ENCODE measurements at places on chromosomes 7 and 10.

DNA sequence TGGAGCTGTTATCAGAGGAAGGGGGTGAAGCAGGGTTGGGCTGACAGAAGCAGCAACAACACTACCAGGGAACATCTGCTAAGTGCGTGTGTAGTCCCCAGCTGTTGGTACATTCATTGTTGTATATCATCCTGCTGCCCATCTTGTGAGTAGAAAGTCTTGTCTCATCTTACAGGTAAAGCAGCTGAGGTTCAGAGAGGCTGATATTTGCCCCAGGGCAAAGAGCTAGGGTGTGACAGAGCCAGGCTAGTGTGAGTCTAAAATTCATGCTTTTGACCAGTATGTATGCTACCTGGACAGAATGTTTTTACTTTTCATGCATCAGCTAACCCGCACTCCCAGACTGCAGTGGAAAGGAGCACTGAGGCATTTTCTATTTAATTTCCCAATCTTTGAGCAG is 221.6 kb downstream of the STK31 start:
- DNase-seq: no peak

- peak; percentile 72 for DNase-seq
Observed at GRCh38 chr7:124171068-124171467, 138.2 kb upstream of the TMEM229A start.

DNA sequence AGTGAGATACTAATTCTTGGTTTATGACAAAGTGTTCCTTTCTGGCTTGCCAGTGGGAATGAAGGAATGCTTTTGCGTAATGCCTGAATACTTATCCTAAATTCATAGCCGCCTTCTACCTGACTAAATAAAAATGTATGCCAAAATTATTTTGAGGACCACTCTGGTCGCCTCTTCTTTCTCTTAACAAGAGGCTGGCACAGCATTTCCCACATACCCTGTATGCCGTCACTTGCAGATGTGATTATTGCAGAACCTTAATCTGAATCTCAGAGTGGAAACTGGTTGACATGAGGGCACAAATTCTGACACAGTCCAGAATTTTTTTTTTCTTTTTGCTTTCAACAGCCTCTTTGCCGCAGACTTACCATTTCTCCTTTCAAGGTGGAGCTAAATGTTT is 124.6 kb upstream of the GLCCI1 start:
- no peak for DNase-seq

GRCh38 chr7:37065779-37066271 is 341.5 kb upstream of the AOAH start:
- DNase-seq: no peak

GRCh38 chr10:3911713-3912442 is 126.9 kb upstream of the KLF6 start:
- no peak for DNase-seq
